ENCODE measurements at places on chromosomes 16 and 17.

- no peak for DNase-seq
These were observed 2.9 kb upstream of the FBXO47 start for GRCh38 chr17:38970128-38970527.

DNA sequence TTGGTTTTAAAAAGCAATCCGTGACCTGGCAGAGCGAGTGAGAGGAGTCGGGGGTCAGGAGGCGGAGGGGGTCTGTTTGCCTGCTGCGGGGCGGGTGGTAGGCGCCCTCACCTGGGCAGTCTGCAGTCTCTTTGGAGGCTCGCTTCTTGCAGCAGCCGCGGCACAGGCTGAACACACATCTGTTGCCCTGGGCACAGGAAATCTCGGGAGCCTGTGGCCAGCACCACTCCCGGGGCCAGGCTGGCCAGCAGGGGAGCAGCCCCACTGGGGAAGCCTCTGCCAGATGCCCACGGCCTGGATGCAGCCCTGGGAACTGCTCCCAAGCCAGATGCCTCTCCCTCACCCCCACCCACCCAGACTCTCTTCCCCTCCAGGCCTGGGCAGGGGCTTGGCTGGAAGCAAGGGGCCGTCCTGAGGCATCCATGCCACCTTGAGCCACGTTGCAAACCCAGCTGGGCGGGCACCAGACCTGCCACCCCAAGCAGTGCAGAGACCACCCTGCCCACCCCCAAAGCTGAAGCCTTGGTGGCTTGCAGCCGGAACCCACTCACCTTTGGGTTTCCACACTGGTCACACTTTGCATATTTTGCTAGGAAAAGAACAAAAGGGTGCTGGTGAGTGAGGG, 6.6 kb downstream of the GPS1 start:
- DNase-seq = no peak

GRCh38 chr17:79019632-79020584, 4.1 kb upstream of the C1QTNF1 start:
- DNase-seq = peak; percentile 25

GRCh38 chr17:45953561-45953960, 45.5 kb upstream of the STH start:
- no peak for DNase-seq

DNA sequence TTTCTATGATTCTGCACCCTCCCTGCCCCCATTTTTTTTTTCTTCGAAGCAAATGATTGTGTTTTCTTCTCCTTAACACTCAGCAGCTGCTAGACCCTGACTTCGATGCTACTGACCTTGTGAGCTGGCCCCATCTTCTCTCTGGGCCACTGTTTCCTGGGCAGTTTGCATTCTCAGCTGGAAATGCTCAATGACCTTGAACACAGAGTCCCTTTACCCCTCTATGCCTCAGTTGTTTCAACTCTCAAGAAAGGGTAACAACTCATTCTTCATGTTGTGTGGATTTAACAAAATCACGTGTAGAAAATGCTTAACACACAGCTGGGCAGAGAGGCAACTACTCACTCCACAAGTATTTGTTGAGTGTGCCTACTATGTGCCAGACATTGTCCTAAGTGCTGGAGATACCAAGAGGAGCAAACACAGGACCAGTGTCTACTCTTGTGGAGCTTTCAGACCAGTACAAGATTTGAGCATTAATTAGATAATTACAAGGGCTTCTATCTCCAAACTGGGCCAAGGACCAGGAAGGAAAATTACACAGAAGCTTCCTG, 66.2 kb downstream of the IQCK start:
- DNase-seq = no peak

- no peak for DNase-seq
These were observed at the start of gene MILR1 for GRCh38 chr17:64448665-64449512. Gene MILR1, plus strand, starts transcription at chr17:64449115. Its CDS starts 54 bp downstream, at chr17:64449169.

DNA sequence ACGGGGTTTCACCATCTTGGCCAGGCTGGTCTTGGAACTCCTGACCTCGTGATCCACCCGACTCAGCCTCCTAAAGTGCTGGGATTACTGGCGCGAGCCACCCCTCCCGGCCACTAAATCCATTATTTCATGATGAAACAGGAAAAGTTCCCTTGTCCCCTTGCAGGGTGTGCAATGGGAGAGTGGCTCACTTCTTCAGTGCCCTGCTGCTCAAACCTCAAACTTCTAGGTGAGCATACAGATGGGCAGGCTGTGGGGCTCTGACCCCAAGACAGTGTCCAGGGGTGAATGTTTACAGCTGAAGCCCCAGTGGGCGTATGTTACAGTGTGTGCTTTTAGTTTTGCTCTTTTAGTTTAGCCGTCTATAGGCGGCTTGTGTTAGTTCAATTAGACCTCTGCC, 34.7 kb downstream of the GJC1 start:
- DNase-seq = no peak

DNA sequence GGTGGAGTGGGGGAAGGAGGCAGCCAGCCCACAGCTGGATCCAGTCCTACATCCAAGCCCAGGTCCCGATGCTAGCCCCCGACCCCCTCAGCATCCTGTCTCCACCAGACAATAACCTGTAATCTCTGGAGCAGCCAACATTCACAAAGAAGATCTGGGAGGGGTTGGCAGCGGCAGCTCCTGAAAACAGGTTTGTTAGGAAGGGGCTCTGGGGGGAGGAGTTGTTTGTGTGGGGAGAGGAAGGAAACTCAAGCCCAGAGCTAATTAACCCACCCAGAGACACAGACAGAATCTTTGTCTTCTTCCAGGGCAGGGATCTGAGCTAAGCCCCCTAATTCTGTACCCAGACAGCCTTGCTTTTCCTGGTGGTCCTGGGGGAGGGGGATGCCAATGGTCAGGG, 4.6 kb upstream of the C17orf113 start:
- no peak for DNase-seq

DNA sequence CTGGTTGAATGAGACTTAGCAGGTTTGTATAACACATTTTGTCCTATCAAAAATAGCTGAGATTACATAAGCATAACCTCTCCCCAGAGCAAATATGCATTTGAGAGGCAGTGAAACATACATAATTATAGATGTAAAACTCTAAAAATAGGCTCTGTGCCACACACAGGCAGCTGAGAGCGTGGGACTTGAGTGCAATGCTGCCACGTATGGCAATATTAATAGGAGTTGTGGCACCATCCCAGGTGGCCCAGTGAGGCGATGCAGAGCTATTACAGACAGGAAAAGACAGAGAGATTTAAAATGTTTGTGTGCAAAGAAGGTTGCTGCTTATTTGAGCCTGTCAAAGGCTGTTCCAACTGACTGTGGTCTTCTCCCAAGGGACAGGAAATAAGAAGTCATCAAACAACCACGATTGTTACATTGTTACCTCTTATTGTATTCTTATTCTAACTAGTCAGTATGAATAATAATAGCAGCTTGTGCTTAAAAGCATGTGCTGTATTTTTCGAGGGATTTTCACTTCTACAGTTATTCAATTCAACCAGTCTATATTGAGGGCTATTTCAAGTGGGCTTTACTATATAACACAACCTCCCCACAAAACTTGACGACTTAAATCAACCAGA, 116.5 kb downstream of the SALL1 start:
- DNase-seq = no peak

DNA sequence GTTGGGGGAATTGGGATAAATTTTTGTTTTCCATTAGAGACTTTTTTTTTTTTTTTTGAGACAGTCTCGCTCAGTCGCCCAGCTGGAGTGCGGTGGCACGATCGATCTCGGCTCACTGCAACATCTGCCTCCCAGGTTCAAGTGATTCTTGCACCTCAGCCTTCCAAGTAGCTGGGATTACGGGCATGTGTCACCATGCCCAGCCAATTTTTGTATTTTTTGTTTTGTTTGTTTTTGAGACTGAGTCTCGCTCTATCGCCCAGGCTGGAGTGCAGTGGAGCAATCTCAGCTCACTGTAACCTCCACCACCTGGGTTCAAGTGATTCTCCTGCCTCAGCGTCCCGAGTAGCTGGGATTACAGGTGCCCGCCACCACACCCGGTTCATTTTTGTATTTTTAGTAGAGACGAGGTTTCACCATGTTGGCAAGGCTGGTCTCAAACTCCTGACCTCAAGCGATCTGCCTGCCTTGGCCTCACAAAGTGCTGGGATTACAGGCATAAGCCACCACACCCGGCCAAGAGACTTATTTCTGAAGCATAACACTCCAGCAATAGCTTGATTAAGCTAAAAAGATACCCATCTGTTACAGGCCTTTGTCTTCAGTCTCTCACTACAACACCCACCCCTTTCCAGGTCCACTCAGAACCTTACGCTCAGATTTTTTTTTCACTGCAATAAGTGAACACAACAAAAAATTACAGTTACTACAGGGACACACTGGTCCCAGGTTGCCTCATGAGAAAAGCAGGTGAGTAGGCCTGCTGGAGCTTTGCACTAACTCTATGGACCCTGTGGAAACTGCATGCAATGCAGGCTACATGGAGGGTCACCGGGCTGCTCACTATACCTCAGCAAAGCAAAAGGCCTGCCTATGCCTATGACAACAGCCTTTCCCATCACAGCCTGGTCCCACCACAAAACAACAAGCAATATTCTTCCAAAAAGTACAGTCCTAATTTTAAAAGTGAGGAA, 34.6 kb downstream of the KANSL1 start:
- no peak for DNase-seq

DNA sequence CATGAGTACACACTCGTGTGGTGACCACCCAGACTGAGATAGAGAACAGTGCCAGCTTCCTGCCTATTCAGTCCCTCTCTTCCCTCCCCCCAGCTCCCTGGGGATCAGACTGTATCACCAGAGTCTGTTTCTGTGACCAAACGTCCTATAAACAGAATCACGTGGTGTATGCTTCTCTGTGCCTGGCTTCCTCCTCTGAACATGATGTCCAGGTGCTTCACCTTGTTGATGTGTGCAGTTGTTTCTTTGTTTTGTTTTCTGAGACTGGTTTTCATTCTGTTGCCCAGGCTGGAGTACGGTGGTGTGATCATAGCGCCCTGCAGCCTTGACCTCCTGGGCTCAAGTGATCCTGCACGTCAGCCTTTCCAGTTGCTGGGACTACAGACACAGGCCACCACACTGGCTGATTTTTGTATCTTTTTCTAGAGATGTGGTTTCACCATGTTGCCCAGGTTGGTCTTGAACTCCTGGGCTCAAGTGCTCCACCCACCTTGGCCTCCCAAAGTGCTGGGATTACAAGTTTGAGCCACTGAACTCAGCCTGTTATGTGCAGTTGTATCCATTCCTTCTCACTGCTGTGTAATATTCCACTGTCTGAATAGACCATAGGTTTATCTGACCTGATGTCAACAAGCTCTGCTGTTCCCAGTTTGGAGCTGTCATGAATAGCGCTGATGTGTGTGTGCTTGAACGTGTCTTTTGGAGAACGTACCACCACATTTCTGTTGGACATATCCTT, 28.9 kb upstream of the PRM1 start:
- no peak for DNase-seq

DNA sequence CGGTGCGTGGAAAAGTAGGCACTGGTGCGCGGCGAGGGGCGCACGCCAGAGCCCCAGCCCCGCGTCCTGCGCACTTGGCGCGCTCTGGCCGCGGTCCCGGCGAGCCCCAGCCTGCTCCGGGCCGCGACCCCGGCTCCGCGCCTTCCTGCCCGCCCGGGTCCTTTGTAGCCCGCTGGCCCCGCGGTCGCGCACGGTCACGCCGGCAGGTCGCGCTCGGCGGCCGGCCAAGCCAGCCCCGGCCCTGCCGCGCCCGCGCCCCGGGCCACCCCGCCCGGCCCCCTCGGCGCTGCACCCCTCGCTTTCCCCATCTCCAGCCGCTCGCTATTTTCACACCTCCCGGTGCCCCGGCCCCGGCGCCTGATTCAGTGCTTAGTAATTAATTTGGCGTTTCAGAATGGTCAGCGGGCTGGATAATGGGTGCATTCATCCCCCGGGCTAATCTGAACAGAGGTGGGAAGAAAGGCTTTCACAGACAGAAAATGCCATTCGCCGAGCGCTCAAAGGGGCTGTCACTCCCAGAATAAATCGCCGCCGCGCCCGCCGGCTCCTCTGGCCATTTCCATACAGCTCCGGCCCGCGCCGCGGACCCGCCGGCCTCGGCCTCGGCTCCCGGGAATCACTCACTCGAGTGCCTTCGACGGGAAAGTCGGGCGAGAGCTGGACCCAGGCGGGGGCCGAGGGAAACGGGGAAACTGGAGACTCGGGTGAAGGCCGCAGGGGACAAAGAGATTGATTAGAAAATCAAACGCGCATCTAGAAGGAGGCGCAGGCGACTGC, 17.8 kb upstream of the NTN1 start:
- DNase-seq = no peak

GRCh38 chr16:57689762-57690558, 4.6 kb upstream of the DRC7 start:
- peak; percentile 11 for DNase-seq

- no peak for DNase-seq
These were observed 29.7 kb downstream of the RTN4RL1 start for GRCh38 chr17:1995321-1995892.

GRCh38 chr17:67178555-67178954, 66.4 kb downstream of the HELZ start:
- DNase-seq = no peak

- no peak for DNase-seq
These were observed 231.9 kb downstream of the SEC14L1 start for GRCh38 chr17:77372444-77373298.

GRCh38 chr17:8674344-8675305, 44.1 kb upstream of the MYH10 start:
- DNase-seq = no peak

DNA sequence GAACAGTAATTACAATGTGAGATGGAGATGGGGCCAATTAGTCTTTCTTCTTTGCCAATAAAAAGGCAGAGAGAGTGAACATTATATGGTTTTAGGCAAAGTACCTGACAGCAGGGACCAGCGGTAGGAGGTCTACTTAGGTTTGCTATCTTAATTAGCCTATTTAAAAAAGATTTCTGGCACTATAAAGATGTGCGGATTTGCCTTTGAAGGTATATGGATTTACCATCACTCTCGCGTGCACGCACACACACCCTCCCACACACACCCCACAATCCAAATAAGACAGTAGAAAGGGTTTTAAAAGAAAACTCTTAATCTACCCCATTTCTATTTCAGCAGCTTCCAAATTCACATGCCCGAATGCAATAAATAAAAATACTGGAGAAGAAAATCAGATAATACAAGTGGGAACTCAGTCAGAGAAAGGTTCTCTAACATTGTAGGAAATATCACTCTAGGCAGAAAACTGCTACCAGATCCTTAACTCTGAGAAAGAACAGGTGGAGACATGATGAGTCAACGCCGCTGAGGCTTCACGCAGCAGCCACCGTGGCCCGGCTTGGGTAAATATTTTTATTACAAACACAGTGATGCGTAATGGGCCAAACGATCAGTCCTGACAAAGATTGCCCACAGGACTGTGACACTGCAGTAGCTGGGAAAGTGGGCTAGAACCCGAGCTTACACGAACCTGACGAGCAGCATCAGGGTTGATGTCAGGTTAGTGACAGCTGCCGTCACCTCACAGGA, 66.6 kb upstream of the AXIN2 start:
- DNase-seq = no peak

DNA sequence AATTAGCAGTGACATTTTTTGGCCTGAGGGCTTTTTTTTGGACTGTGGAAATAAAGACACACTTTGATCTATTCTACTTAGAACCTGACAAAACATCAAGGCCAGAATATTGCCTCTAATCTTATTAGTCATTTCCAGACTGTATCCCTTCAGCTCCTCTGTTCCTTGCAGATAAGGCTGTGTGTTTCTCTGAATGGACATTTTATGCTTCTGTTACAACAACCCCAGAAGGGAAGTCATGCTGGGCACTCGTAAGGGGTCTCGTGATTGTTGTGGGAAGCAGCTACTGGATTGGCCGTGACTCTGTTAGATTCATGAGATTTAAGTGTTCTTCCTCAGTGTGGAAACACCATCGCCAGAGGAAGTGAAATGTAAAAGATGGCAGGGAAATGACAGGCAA, 31.6 kb upstream of the HS3ST2 start:
- no peak for DNase-seq

Measured in stimulated activated CD8-positive, alpha-beta memory T cell treated with anti-CD3 and anti-CD28 coated beads, Interleukin-12 subunit alpha, Interleukin-12 subunit beta, amount 100 ng/mL, for 1 hour (primary cell).